ENCODE measurements at places on chromosomes 1 and 21.

DNA sequence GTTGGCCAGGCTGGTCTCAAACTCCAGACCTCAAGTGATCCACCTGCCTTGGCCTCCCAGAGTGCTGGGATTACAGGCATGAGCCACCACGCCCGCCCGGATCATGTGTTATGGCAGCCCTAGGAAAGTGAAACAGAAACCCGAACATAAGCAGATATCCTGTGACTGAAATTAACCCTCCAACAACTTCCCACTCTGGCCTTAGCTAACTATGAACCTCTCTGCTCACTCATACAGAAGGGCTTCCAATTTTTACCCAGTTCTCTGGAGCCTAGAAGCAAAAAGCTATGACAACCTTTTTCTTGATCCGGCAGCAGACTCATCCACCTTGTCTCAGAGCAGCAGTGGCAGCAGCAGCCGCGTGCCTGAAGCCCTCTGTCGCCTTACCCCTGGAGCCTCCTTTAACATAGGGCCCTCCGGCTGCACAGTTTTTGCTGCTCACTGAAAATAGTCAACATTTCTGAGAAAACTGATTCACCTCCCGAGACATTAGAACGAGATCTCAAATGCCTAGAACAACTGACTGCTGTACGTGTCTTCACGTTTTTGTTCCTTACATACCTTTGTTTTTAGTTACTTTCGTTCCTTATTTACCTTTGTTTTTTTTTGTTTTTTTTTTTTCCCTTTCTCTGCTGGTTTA is 9.3 kb downstream of the CBR1 start:
- DNase-seq: no peak

- no peak for DNase-seq
These were observed 87.9 kb downstream of the VAV3 start for GRCh38 chr1:107877092-107877491.

- no peak for DNase-seq
These were observed 53.9 kb upstream of the ASPM start for GRCh38 chr1:197200272-197200899.

- no peak for DNase-seq
These were observed 21.6 kb upstream of the RGL1 start for GRCh38 chr1:183783342-183783741.

GRCh38 chr1:214349781-214350180 is 68.8 kb downstream of the SMYD2 start:
- DNase-seq: no peak

DNA sequence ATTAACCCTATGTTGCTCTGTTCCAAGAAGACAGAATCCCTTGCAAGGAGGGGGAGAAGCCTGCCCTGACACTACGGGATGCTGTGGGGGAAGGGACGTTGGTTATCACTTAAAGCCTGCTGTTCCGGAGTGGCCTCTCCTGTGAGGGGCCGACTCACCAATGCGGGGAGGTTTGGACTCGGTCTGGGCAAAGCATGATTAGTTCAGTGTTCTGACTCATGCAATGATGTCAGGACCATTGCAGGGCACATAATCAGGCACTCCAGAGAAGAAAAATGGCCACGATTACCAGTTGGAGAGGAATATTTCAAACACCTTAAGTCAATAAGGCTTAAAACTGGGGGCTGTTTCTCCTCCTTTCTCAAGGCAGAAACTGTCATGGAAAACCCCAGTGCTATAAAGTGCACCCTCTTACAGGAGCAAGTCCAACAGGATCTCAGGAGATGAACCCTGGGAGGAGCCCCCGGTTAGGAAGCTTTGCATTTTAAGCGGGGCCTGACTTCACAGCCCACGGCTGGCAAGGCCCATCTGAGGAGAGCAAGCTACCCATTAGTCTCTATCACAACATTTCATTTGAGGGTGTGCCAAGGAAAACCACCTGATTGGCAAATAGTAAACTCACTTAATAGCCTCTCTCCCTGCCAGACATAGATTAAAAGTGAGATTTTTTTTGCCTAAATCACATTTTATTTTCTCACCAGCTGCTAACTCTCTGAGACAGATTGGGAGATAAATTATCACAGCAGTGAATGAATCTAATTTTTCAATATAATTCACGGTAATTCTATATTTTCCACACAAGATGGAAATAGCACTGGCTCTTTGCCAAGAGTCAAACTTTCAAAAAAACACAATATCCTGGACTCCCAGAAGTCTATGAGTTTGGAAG is 202.5 kb downstream of the C1orf94 start:
- no peak for DNase-seq

DNA sequence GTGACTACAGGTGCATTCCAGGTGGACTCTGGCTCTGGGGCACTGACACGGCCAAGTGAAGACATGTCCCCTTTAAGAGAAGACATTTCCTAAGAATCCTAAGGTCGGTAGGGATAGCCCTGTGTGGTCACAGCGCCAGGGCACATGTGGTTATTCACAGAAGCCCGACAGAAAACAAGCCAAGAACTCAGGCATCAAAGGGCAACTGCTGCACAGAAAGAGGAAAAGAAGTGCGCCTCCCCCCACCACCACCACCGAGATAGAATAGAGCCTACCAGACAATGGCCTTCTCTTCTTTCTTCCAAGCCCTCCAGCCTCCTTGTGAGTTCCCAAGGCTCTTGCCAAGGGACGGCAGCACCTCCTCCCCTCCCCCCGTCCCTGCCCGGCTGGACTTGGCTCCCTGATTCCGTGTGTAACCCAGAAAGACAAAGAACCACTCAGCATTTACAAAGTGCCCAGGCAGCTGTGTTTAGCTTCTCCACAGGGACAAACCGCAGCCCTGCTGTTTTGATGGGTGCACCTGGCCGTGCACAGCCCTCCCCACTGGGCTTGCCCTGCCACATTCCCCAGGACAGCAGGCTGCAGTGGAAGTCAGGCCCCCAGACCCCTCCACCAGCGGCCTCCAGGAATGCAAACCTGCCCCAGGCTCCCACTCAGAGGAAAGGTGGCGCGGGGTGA is 30.2 kb downstream of the TMPRSS2 start:
- DNase-seq: no peak

DNA sequence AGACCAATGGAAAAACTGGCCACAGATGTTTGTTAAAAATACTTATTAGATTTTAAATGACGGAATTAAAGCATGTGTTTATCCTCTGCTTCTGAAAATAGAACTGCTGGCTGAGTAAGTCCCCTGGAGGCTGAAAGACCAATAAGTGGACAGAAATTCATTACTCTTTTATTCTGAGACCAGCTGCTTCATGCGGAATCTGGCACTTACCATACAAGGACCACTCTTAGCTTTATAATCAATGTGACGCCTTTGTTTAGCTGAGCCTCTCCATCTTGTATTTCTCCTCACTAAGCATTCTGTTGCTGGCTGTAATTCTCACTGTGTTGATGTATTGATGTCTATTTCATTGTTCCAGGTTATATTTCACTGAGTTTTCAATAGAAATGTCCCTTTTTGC is 6.3 kb upstream of the EXO1 start:
- no peak for DNase-seq

DNA sequence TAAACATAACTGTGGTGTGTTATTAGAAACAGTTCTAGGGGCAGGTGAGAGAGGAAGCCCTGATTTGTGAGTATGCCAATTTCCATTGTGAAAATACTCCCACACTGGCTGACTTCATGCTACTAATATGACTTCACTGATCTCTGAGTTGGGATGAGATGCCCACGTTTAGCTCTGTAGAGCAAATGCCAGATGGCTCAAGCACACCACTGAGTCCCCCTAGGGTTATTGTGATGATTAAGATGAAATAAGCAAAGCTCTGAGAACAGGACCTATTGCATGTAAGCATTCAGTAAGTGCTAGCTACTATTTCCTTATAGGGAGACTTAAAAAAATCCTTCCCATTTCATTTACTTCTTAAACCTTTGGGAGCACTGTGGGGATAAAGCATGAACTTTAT is 117.6 kb downstream of the CENPF start:
- no peak for DNase-seq

DNA sequence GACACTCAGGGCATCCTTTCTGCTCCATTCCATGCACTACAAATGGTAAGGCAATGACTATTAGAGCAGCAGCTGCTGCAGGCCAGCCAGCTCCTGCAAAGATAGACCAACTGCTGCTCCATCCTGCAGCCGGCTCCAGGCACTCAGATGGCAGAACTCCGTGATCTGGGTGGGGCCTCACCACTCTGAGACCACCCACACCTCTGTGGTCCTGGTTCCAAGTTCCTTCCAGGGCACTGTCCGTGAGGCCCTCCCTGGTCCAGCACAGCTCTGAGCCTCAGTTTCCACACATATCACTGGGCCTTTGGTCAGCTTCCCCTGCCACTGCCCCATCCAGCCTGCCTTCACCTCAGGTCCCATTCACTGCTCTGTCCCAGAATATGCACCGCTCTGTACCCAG is 114.7 kb downstream of the DMRTB1 start:
- no peak for DNase-seq

- no peak for DNase-seq
These were observed 16.2 kb downstream of the RIPK4 start for GRCh38 chr21:41750532-41751151.

DNA sequence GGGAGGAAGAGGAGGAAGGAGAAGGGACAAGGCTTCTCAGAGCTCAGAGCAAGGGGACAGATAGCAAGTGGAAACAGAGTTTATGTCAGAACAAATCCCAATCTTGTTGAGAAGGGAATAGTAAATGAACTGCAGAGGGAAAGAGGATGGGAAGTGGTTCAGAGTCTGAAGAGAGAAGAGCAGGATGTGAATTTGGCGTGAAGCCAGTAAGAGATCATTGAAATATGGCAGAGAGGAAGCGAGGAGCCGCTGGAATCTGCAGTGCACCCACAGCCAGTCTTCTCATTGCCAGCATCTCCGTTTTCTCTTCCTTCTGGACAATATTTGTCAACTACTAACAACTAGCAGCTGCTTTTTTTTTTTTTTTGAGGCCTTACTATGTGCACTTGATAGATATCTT is 19.1 kb downstream of the OLFML3 start:
- no peak for DNase-seq

DNA sequence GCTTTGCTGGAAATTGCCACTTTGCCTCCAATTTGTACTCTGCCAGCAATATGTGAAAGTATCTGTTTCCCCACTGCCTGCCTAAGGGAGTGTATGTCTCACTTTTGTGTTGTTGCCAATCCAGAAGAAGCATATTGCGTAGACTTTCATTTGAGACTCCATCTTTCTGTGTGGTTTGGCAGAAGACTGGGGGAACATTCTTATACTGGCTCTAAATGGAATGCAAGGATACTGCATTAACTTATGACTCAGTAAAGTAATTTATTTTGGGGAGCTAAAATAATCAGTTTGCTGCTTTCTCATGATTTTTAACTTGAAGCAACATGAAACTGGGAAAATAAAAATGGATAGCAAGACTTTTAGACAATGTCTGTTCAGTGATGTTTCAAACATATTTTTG is 107.7 kb upstream of the TMPRSS2 start:
- DNase-seq: no peak

DNA sequence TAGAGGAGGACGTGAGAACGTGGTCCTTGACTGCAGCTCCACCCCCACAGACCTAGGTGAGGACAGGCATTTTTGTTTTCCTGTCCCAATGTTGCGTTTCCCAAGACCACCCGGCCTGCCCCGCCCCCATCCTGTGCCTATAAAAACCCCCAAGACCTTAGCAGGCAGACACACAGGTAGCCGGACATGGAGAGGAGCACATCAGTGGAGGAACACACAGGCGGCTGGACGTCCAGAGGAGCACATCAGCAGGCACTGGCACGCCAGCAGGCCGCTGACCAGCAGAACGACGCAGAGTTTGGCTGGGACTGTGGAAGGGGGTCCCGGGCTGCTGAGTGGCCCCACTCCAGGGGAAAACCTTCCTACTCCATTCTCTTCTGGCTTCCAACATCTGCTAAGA is 12.7 kb upstream of the HMGCL start:
- DNase-seq: no peak

- no peak for DNase-seq
These were observed 154.8 kb upstream of the VAMP3 start for GRCh38 chr1:7616076-7616832.

GRCh38 chr1:204172404-204173029 is 6.4 kb upstream of the REN start:
- no peak for DNase-seq

- DNase-seq: no peak
These were observed 108.7 kb upstream of the ARHGEF16 start for GRCh38 chr1:3345792-3346191.

DNA sequence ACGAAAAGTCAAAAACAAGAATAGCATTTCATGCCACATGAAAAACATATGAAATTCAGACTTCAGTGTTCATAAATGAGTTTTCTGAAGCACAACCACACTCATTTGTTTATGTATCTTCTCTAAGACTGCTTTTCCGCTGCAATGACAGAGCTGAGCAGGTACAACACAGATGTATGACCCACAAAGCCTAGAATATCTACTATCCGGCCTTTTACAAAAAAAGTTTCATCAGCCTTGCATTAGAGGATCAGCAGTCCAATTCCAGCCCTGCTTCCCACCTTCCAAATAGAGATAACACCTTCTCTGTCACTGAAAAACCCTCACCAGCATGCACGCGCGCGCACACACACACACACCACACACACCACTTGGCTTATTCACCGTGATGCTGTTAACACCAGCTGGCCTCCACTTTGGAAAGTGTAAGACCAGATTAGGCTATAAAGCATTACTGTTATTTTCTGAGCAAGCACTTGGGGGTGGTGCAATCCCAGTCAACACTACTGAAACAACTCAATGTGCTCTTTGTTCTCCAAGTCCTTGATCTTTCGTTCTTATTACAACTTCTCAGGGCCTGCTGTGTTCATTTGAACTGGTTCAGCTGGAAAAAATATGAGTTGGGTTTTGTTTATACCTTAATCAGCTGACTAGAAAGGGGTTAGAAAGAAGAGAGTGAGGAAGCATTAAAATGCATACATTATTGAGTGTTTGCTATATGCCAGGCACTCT is 90.0 kb downstream of the GLUL start:
- DNase-seq: no peak

- no peak for DNase-seq
These were observed 15.3 kb downstream of the NAV1 start for GRCh38 chr1:201554190-201554600.

- no peak for DNase-seq
These were observed 17.9 kb downstream of the SLC9A1 start for GRCh38 chr1:27136998-27137542.

- DNase-seq: no peak
These were observed 362 bp downstream of the ZBTB48 start for GRCh38 chr1:6580119-6580592.

DNA sequence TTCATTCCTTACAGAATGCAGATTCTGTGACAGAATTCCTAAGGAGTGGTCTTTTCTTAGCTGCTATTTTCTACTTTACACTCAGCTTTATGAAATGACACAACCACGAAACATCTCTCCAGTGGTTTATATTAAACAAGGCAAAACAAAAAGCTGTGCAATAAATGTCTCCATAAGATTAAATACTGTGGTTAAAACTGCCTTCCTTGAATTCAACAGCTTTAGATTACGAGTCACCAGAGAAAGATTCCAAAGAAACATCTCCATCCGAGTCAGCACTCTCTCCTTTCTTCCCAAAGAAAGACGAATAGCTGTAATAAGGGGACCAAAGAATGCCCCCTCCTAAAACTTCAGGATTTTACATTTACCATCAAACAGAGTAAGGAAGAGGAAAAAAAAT is 4.6 kb upstream of the C1orf87 start:
- DNase-seq: no peak

All from cortex of kidney (tissue), 1 donor.